ENCODE measurements at places on chromosomes 6 and 20.

- no peak for DNase-seq
Measured at GRCh38 chr20:62367136-62367632, at the start of gene LAMA5. TSS of gene LAMA5 (minus strand) at chr20:62367312. CDS start at chr20:62367245, 67 bp downstream.

GRCh38 chr20:46040902-46041535, 12.0 kb downstream of the SLC12A5 start:
- no peak for DNase-seq

DNA sequence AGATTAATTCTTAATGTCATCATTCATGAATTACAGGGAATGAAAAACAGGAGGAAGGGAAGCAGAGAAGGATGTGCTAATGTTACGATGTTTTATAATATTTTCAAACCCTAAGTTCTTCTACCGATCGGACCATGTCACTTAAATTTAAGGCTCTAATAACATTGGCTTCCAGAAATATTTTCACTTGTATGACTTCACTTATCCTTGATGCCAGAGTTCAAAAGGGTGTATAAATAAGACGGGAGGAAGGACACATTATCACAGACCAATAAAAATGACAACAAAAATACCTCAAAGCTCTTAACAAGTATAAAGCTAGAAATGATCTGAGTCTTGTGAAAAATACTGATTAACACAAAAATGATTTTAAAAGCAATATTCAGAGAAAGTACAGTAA, 370.4 kb upstream of the CITED2 start:
- DNase-seq = no peak

- DNase-seq = no peak
Measured at GRCh38 chr6:104404377-104404776, 455.3 kb downstream of the HACE1 start.

DNA sequence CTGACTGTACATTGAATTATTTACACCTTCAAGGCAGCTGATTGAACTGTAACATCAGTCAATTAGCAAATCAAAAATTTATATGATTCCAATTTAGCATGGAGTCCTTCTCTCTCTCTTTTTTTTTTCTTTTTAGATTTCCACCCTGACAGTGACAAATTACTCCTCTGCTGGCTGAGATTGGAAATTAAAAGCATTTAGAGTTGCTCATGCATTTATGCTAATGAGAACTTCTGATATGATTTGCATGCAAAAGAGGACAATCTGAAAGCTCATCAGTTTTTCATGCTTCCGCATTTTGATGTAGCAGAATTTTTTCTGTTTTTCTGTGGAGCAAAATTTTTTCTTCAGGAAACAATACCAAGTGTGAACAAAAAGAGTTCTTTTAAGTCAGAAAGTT, 130.5 kb upstream of the NOX3 start:
- no peak for DNase-seq

GRCh38 chr6:112485120-112485826, 138.1 kb downstream of the RFPL4B start:
- DNase-seq = no peak

DNA sequence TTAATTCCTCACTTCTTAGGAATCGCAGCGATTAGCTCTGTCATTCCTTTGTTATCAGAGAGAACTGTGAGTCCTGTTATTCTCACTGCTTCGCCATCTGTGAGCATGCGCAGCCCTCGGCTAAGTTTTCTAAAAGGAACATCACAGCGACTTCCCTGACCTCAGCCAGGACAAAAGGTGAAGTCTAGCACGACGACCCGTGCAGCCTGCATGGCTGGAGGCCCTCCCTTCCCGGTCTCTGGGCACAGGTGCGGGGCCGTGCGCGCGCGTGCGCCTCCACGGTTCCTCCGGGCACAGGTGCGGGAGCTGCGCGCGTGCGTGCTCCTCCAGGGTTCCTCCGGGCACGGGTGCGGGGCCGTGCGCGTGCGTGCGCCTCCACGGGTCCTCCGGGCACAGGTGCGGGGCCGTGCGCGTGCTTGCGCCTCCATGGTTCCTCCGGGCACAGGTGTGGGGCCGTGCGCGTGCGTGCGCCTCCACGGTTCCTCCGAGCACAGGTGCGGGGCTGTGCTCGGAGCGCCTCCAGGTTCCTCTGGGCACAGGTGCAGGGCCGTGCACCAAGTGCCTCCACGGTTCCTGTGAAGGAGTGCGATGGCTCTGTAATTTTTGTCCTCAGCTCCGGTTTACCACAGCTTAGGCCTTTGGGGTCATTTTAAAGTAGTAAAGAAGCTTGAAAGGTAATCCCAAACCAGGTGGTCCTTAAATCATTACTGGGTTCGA, 212.3 kb downstream of the ERMARD start:
- no peak for DNase-seq

DNA sequence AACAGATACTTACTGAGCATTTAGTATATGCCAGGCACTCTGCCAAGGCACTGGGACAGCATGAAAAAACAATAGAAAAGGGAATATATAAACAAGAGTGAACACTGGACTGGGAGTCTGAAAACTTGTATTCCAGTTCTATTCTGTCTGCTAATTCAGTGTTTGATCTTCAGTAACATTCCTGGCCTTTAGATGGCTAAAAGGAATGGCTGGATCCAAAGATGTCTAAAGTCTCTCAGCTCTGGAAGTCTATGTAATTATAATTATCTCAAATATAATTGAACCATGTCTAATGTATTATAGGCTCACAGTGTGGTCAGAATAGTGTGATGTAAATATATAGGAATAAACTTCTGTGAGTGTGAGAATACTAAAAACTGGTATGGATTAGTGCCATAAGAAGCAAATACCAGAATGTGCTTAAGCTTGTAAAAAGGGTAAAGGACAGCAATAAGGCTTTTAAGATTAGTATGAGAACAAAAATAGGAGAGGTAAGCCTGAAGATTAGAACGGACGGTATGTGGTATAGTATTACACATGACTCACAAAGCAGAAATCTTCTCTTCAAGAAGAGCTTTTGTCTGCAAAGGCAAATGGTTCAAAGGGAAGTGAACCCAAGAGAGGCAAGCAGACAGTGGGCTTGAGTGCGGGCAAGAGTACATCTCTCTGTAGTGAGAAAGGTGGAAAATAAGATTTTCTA, 68.5 kb downstream of the TMEM200A start:
- DNase-seq = no peak

DNA sequence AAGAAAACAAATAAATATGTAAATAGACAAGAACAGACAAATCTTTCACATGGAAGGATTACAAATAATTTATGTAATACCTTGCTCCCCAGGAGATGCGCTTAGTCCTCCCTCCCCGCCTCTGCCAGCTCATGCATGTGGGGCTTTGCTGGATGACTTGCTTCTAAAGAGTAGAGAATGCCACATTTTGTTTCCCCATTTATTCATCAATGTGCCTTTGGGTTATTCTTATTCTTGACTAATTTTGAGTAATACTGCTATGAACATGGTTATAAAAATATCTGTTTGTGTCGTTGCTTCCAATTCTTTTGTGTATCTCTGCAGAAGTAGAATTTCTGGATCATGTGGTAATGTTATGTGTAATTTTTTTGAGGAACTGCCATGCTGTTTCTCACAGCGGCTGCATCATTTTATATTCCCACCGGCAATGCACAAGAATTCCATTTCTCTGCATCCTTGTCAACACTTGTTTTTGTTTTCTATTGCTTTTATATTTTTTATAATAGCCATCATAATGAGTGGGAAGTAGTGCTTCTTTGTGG, 23.8 kb upstream of the DUSP22 start:
- no peak for DNase-seq

- no peak for DNase-seq
Measured at GRCh38 chr20:61746781-61747180, 318.9 kb downstream of the TAF4 start.

GRCh38 chr6:88302769-88303225, 136.7 kb upstream of the CNR1 start:
- no peak for DNase-seq

DNA sequence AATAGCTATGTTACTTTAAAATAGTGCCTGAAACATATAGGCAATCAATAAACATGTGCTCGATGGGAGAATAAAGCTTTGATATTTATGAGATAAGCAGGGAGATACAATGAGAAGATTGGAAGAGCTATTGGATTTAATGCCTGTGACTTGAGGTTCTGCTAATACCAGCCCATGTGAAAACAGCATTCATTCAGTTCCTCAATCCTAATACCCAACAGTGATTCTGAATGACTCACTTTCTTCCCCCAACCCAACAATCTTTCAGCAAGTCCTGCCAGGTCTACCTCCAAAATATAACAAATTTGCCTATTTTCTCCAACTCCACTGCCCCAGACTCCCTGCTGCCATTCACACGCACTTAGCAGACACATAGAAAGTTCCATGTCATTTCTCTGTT, 26.6 kb upstream of the KLHL31 start:
- no peak for DNase-seq

DNA sequence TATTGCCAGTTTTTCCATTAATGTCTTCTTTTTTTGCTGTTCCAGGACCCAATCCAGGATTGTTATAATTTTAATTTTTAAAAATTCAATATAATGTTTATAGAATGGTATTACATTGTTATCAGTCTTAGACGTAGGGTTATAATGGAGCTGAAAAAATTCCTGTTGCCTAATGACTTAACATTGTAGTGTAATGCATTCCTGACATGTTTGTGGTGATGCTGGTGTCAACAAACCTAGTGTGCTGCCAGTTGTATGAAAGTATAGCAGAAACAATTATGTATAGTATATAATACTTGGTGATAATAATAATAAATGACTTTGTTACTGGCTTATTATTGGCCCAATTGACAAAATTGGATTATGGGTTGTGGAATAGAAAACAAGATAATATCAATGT, 30.4 kb downstream of the KIZ start:
- no peak for DNase-seq

- DNase-seq = no peak
Measured at GRCh38 chr20:59365611-59366285, 65.3 kb downstream of the EDN3 start.

DNA sequence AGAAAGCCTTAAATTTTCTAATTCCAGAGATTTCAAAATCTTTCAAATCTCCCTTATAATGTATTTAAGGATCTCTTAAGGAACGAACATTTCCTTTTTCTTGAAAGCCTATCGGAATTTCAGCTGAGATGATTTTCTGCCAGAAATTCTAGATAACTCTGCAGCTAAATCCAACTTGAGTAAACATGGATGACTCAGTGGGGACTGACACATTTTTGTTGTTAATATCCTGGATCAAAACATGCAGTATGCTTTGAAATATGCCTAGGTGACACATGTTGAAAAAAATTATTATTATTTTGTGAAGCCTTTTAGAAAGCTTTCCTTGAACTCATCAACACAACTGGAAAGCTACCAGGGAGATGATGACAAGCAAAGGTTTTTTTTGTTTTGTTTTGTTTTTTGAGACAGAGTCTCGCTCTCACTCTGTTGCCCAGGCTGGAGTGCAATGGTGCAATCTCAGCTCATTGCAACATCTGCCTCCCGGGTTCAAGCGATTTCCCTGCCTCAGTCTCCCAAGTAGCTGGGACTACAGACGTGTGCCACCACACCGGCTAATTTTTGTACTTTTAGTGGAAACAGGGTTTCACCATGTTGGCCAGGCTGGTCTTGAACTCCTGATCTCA, 140.1 kb upstream of the SNX9 start:
- DNase-seq = no peak

DNA sequence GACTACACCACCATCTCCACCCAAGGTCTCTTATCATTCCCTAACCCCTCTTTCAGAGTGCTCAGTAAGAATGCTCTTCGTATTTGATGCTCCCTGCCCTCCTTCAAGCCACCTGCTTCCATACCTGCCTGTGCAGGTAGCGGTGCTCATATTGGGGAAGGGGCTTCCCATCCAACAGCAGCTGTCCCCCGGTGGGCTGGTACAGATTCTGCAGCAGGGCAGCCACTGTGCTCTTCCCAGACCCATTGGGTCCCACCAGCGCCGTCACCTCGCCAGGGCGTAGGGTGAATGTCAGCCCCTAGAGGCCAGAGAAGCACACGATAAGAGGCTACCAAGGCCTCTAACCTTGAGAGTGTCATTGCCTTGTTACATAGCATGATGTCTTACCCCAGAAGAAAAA, 3.9 kb upstream of the PSMB8 start:
- DNase-seq = no peak

- DNase-seq = no peak
Measured at GRCh38 chr20:44198872-44199271, 11.7 kb downstream of the OSER1 start.

- no peak for DNase-seq
Measured at GRCh38 chr6:118134206-118134605, 227.1 kb downstream of the SLC35F1 start.

- DNase-seq = no peak
Measured at GRCh38 chr6:42889815-42890214, 10.4 kb downstream of the RPL7L1 start.

- DNase-seq = peak; percentile 92
Measured at GRCh38 chr20:34874094-34874654, 1.5 kb upstream of the GGT7 start.

- peak; percentile 35 for DNase-seq
Measured at GRCh38 chr6:33882154-33882553, 78.4 kb upstream of the MLN start.

Measured in lower leg skin (tissue), 4 donors.